Stimulated activated CD8-positive, alpha-beta memory T cell treated with anti-CD3 and anti-CD28 coated beads, Interleukin-15, amount 100 ng/mL, for 1 hour (primary cell): ENCODE measurements at places on chromosomes 4 and X.
A peak's percentile ranks its signal among the peaks of the same experiment; 100 is the strongest.

DNA sequence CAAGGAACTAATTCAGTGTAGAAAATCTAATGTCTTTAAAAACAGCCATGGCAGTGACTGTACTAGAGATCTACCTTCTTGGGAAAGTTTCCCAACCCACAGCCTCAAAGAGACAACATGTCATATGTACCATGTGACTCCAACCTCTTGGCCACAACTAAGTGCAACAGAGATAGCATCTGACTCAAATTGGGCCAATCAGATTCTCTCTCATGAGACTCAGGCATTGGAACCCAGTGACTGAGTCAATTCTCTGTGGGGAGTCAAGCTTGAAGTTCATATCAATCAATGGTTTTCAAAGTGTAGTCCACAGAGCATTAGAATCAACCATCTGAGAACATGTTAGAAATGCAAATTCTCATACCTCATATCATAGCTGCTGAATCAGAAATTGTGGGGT lies 123.3 kb downstream of the MBNL3 start:
- no peak for DNase-seq

GRCh38 chr4:56530269-56531148 lies 24.9 kb downstream of the ARL9 start:
- peak; percentile 63 for DNase-seq

DNA sequence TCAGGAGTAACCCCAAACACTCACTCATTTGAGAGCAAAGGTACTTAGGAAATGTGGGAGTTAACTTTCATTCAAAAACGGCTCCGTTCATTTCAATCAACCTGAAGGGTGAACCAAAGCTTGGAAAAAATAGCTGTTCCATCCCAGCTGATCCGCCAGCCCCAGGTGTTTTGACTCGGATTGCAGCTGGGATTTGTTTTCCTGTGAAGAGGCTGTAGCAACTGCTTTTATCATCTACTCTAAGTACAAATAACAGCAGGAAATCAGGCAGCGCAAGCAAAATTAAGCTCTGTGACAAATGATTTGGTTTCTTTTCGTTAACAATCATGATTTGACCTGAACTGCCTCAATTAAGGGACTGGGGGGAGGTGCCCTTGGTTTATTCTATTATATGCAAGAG lies 154.7 kb downstream of the BEND2 start:
- DNase-seq: no peak

GRCh38 chr4:19523964-19524363 lies 727.7 kb upstream of the SLIT2 start:
- no peak for DNase-seq

DNA sequence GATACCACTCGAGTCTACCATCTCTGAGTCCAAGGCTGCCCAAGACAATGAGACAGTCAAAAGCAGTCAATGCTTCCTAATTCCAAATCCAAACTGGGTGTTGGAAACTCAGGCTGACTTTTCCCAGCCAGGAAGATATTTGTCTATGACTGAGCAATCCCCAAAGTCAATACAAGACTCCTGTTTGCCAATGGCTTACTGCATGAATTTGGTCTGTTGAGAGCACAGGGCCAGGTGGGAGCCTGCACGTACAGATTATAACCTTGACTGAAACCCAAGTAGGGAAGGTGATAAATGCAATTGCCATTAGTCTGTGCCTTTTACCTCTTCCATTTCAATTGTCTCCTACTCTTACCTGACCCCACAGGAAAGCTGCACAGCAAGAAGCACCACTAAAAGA lies 72.6 kb upstream of the PPARGC1A start:
- DNase-seq: no peak

- DNase-seq: no peak
Measured at GRCh38 chr4:77595364-77595973, 10.2 kb upstream of the CXCL13 start.

GRCh38 chr4:4405358-4405962 lies 18.6 kb downstream of the NSG1 start:
- DNase-seq: no peak

- no peak for DNase-seq
Measured at GRCh38 chrX:134512566-134512965, 52.6 kb downstream of the HPRT1 start.
